DMS 273 treated with DMSO at 0.1 percent for 48 hours (cell line): ENCODE measurements at places on chromosomes 2 and 18.

- DNase-seq: no peak
Measured at GRCh38 chr2:223526106-223526505, 76.1 kb downstream of the SCG2 start.

DNA sequence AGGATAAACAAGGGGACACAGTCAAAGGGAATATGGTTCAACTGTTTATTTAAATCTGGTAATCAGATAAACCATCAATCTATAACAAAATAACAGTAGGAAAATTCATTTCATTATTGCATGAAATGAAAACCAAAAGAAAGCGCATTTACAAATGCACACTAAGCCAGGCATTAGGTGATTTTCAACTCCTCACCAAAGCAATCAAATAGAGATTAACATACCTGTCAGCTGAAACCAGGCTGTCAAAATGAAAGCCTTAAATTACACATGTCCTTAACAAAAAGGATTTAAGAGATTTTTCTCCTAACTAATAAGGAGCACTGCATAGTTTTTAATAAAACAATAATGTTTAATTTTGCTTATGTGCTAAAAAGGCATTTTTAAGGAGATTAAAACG, 23.0 kb downstream of the STK39 start:
- DNase-seq: no peak

DNA sequence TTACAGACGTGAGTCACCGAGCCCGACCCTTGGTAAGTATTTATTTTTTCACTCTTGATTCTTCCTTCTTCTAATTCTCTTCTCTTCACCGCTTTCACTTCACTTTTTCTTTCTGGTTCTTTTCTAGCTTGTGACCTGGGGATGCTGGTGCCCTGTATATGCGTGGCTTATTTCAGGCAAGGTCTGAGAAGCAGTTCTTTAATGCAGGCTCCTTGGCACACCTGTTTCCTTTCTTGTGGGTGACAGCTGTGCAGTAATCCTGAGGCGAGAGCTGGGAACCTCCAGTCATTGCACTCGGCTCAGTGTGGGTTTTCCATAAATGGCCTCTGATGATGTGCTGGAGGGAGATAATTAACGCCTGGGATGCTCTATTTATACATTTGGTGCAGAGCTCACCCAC, 193.8 kb downstream of the TSN start:
- no peak for DNase-seq

- DNase-seq: no peak
Measured at GRCh38 chr2:21261591-21261990, 137.8 kb downstream of the TDRD15 start.

DNA sequence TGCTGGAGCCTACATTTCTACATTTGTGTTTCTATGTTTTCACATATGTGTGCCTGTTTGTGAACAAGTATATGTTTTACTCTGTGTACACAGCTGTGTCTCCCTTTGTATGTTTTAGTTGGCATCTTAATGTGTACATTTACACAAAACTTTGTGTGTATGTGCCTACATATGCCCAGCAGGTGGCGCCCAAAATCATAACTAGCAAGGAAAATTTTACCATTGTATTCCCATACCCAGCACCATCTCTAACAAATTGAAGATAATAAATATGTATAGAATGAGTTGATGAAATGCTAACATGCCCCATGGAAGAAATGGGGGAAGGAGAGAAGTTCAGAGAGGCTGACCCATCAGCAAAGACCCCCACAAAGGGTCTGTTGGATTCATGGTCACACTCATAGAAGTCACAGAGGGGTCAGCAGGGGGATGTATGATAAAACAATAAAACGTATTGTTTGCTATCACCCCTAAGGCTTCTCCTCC, 48.1 kb downstream of the PKDCC start:
- DNase-seq: peak; percentile 9

DNA sequence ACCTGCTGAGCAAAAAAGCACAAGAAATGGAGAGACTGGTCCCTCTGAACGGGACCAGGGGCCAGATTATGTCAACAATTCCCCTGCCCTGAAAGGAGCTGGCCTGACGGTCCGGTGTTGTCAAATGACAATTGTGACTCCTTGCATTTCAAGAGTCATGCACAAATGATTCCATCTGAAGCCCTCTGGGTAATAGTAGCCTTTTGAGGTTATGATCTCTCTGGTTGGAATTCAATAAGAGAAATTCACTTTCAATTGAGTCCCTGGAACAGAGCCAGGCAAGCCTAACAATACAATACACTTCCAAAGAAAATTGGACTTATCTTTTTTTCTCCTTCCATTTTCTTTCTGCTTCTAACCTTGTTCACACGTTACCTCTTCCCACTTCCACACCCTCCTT, 116.9 kb downstream of the C1D start:
- DNase-seq: no peak

- no peak for DNase-seq
Measured at GRCh38 chr2:16123856-16124780, 183.8 kb downstream of the MYCN start.
